Left forelimb (tissue), 1 donor: ENCODE measurements at places on chromosomes 1 and 21.

- DNase-seq = no peak
Measured at GRCh38 chr1:156608036-156608674, 6.9 kb upstream of the GPATCH4 start.

DNA sequence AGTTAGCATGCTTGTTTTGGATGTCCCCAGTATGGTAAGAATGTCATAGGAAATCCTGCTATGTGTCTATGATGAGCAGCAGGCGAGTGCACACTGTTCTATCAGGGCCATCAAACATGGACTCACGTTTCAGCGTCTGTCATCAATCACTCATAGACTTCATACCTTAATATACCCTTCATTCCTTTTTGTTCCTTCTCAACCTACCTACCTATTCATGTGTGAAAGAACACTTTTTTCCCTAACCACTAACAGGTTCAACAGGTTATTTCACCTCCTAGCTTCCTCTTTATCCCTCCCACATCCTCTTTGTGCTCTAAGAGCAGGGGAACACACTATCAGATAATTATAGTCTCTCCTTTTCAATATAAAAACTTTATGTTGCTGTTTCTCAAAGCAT is 300.6 kb downstream of the TM2D1 start:
- DNase-seq = no peak

- peak; percentile 41 for DNase-seq
Measured at GRCh38 chr21:46159841-46160656, 4.7 kb upstream of the FTCD start.

- no peak for DNase-seq
Measured at GRCh38 chr1:245480393-245481120, 325.8 kb downstream of the KIF26B start.

DNA sequence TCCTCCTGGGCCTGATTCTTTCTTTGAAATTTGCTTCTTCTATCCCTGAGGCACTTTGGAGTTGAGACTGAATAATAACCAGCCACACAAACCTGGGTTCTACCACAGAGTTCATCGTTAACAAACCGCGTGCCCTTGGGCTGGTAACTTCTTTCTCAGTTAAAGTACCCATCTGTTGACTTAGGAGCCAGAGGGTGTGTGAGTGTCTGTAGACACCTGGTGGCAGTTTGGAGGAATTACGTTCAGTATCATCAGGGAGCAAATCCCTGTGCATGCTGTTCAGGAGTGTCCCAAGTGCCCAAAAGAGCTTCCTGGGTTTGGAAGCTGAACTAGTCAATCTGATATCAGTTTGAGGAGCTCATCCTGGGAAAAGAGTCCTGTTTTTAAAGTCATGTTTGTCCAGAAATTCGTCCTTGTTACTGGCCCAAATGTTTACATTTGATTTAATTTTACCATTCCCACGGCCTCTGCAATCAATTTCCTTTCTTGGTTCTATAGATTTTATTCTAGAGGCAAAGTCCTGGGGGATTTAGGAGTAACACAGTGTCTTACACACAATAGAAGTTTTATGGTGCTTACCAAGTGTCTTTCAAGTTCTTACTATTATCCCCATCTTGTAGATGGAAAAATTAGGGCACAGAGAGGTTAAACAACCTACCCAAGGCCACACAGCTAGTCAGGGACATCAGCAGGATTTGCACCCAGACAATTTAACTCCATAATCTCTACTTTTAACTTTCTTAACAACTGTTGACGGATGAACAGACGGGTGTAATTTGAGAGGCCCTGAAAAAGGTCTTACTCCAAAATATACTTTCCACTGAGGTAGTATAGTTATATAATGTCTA is 26.7 kb upstream of the RPTN start:
- DNase-seq = no peak

DNA sequence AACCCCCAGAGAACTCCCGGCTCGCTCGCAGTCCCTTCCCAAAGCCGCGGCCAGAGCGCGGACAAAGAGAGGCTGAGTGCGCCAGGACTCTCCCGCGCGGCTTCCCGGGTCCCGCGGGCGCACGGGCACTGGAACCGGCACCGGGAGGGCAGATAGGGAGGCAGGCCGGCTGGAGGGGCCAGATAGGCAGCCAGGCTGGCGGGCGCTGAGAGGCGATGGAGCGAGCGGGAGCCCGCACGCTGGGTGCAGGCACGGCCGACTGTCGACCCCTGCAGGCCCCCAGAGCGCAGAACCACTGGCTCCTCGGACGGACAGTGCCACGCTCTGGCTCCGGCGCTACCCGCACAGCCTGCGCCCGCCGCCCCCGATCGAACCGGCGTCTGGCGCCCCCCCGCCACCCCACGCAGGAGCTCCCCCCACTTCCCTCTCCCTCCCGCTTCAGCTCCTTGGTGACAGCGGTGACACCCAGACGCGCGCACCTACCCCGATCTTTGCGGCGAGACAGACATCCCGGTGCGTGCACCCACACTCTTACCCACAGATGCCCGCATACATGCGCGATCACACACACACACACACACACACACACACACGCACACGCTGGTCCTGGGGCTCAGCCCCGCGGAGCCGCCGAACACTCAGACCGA is 534 bp downstream of the SLC6A9 start:
- DNase-seq = no peak

- DNase-seq = no peak
Measured at GRCh38 chr1:219687779-219688178, 74.9 kb upstream of the ZC3H11B start.

DNA sequence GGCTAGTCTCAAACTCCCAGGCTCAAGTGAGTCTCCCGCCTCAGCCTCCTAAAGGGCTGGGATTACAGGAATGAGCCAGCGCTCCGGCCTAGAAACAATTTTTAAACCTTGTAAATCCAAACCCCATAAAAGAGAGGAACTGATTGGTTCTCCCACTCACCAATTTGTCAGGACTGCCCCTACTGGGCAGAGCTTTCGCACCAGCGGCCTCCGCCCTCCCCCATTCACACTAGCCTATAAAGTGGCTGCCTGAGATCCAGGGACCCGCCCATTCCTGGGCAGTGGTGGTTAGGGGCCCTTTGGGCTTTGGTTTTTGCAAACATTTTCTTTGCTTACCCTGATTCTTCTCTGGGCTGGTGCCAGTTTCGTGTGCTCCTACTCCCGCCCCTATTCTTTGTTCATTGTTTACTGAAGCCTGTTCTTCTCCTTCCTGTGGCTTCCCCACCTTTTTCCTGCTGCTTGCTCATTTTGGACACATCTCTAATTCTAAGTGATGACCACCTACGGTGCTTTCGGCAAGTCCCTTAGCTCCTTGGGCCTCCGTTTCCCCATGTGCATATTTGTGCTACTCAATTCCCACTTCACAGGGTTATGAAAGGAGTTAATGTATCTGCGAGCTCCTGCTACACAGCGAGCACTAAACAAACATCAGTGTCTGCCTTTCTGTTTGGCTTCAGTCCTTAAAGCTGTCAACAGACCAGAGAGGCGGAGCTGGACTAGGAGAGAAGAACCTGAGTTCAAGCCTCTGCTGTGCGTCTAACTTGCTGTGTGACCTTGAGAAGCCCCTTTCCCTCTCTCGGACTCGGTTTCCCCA is 39.8 kb upstream of the CLIC4 start:
- DNase-seq = peak; percentile 84

GRCh38 chr1:42380586-42381279 is at the start of gene RIMKLA:
Gene RIMKLA, plus strand, starts transcription at chr1:42380792. Its CDS starts 143 bp downstream, at chr1:42380935.
- DNase-seq = peak; percentile 66

- no peak for DNase-seq
Measured at GRCh38 chr1:214492401-214493075, 58.9 kb downstream of the PTPN14 start.

- no peak for DNase-seq
Measured at GRCh38 chr1:97488530-97488929, 432.3 kb downstream of the DPYD start.

DNA sequence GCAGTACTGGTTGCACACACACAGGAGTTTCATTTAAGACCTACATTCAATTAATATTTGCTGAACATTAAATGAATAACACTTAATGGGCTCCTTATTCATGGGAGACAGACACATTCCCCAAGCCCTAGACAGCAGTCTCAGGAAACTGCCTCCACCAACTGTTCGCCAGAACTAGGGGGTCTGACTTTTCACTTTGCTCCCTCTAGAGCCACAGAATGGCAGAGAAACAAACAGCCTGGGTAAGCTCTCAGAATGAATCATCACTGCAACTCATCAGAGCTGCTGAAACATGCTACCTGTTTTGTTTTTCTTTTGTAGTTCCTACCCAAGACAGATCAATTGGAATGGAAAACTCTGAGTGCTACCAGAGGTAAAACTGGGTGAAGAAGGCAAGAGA is 31.7 kb downstream of the ELK4 start:
- no peak for DNase-seq

GRCh38 chr21:36350282-36350910 is 30.4 kb downstream of the MORC3 start:
- no peak for DNase-seq

- DNase-seq = no peak
Measured at GRCh38 chr1:52238474-52238873, 96.6 kb downstream of the ZFYVE9 start.

GRCh38 chr1:178628637-178629251 is 96.3 kb upstream of the RALGPS2 start:
- peak; percentile 20 for DNase-seq

DNA sequence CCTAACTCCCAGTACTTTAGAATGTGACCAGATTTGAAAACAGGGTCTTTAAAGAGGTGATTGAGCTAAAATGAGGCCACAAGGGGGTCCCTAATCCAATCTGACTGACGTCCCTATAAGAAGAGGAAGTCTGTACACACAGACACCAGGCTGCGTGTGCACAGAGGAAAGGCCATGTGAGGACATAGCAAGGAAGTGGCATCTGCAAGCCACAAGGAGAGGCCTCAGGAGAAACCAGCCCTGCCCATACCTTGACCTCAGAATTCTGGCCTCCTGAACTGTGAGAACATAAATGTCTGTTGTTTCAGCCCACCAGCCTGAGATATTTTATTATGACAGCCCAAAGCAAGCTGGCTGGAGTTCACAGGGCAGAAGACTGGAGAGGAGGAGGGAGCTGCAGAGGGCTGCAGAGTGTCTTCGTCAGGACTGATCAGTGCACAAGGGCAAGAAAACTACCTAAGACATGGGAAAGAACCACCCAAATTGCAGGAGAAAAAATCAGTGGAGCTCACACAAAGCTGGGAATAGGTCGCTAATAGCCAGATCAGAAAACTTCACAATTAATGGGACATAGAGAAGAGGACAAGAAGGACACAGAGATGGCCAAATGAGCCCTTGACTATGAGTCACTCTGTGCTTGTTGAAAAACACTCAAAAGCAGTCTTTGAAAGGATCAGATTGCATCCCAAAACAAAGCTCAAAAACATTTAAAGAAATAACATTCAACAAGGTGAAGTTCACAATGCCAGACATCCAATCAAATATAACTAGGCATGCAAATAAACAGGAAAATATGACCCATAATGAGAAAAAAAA is 14.1 kb upstream of the WNT9A start:
- no peak for DNase-seq

GRCh38 chr1:226738995-226739695 is at the start of gene ITPKB:
Gene ITPKB, minus strand, starts transcription at chr1:226739282. Its CDS starts 1,824 bp downstream, at chr1:226737458.
- peak; percentile 74 for DNase-seq

DNA sequence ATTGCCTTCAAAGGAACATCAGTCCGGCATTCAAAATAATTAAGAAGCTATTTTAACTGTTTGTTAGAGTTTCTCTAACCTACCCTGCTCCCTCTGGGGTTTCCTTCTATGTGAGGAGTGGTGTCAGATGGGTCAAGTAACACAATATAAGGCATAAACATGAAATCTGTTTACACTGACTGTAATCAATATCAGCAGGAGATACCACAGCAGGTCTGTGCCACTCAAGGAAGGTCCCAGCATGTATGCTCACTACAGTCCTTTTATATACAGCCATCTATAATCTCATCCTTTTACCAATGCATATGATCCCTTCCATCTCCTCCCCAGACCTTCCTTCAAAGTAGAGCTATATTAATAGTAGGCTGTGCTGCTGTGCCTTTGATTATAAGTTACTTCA is 25.4 kb downstream of the EEIG2 start:
- no peak for DNase-seq

DNA sequence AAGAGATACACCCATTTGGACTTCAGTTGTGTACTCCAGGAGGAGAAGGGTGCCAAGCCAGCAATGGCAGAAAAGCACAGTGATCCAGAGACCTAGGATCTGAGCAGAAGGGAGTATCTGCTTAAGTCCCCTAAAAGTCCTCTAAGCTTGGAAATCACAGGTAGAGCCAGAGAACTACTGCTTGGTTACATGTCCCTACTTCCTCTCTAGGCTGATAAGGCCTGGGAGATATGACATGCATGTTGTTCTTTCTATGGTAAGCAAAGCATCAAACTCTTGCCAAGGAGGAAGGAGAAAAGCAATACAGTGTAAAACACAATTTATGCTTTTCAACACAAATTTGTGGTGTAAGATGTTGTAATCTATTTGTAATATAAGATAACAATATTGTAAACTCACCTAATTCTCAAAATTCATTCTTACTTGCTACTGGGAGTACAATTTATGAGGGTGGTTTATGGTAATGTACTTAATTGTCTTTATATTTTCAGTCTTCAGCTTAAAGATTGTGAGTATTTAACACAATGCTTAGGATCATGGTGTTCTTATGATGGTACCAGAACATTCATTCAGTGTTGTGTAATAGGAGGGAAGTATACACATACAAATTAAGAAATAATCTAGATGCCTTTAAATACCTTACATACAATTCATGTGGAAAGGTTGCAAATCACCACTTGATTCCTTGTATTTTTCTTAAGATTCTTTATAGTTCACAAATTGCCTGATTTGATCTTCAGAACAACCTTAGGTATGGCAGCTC is 49.1 kb upstream of the GNG12 start:
- no peak for DNase-seq

DNA sequence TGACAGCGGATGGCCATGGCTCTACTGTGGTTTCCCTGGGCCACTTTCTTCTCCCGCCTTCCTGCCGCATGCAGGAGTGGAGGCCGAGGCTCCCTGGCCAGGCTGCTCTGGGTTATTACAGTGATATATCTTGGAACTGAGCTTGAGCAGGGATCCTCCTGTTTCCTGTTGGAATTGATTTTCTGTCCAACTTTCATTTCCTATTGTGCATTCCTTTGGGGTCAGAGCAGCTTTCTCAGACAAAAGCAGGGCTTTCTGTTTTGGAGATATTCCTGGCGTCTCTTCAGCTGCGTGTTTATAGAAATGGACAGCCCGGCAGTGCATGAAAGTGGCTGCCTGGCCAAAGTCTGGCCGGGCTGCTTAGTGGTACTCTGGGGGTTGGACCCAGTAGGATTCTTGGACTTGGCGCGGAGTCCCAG is 146.4 kb downstream of the KIF26B start:
- no peak for DNase-seq

DNA sequence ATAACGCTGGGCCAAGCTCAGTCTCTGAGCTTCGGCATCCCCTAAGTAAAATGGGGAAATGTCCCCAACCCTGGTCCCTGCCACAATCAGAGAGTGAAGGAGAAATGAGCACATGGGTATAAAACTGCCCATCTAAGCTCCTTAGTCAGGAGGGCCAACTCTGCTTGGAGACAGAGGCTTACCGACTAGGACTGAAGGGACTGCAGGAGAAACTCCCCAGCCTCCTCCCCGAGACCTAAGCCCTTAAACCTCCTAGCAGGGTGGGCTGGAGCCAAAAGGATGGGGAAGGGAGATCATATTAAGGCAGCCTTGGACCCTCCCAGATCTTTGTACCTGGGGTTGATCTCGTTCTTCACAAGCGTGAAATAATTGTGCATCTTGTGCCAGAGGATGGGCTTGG is 5.5 kb downstream of the ETNK2 start:
- no peak for DNase-seq
